ENCODE measurements at places on chromosomes 3 and 15.

GRCh38 chr15:95911570-95912279 is 418.8 kb upstream of the NR2F2 start:
- DNase-seq: no peak

DNA sequence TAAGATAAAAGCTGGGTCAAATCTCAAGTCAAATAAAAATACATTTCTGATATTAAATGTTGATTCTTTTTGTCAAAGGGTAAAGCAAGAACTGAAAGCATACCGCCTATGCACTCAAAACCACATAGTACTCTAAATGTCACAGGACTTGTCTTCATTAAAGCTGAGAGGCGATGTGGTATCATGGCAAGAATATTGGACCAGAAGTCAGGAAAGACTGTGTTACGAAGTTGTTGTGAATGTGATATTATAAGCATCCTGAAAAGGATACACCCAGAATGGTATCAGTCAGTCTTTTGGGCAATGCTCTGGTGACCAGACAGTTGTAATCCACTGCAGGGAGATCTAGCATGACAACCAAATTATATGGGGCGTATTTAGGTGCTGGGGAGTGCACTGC is 33.8 kb downstream of the TIGIT start:
- DNase-seq: no peak

GRCh38 chr15:31264559-31265089 is 62.0 kb upstream of the KLF13 start:
- DNase-seq: peak; percentile 32

DNA sequence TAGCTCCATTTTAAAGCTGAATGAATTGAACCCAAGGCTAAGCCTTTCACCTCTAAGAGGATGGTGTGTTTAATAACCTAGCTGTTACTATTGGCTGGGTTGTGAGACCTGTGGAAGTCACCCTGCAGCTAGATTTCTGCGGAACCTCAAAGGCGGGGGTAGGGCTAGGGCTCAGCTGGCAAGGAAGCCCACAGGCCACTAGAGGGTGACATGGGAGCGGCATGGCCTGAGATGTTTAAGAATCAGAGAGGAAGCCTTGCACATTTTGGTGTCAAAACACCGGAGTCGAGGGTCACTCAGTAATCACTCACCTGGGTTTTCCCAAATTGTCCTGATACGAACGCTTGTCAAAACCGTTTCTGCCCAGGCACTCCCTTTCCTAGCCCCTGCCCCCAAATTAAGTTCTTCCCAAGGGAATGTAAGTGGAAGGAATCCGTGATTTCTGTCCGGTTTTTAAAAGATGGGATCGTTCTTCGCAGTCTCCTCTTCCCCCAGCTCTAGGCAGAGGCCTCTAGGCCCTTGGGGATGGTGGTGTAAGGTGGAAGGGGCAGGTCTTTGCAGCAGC is 3.8 kb upstream of the ACAD9 start:
- no peak for DNase-seq

DNA sequence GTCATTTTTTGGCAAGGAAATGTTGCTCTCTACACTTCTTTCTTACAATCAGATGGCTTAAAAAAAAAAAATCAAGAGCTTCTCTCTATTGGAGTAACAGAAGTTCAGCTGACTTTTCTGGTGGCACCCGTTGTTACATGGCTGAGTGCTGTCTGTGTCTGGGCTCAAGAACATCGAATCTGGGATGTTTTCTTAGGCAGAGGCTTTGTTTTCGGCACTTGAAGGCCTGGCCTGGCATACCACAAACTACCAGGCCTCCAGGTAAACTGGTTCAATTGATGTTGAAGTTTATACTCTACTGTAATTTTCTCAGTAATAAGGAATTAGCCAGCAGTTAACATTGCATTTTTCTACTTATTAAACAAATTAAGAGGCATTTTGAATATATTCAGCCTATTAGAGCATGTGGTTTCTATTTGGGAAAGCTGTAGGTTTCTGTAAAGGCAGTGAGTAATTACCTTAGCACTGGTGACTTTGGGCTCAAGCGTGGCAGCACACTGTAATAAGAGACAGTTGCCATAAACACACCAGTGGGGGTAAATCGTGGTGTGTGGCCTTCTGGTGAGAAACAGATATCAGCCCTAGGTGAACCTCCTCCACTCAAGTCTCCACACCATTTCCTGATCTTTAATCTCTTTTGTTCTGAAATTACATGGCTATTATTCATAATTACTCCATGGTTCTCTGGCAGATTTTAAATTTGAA is 544.7 kb downstream of the MECOM start:
- DNase-seq: no peak

DNA sequence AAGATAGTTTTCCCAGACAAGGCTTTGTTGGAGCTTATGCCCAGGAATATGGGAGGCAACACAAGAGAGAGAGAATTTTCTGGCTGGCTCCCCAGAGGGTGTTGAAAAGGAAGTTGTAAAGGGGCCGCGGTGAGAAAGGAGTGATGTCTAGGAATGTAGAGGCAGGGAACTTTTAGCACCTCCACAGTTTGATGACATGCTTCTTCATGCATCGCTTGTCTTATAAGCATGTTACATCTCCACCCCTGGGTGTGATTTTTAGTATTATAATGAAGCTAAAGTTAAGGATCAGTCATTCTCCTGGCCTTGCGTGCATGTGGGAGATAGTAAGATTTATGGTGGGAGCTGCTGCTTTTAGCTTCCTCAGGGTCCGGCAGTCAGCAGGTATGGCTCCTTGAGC is 32.8 kb upstream of the TF start:
- DNase-seq: no peak

GRCh38 chr3:147030274-147030673 is 376.1 kb downstream of the ZIC4 start:
- DNase-seq: no peak

DNA sequence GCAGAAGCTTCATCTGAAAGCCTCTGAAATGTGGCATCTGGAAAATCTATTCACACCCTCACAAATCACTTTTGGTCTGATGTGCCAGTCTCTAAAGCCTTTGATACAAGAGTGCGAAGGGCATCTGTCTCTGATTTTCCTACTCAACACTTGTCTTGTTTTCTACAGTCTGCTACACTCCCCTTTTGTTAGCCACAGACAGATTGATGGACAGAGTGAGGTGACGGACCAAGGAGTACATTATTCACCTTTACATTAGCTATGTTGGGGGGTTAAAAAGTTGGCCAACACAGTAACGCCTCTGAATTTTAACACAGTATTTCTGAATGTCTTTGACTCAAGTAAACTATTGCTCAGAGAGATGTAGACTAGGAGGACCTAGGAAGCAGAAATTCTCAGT is 63.1 kb downstream of the TNIK start:
- no peak for DNase-seq

DNA sequence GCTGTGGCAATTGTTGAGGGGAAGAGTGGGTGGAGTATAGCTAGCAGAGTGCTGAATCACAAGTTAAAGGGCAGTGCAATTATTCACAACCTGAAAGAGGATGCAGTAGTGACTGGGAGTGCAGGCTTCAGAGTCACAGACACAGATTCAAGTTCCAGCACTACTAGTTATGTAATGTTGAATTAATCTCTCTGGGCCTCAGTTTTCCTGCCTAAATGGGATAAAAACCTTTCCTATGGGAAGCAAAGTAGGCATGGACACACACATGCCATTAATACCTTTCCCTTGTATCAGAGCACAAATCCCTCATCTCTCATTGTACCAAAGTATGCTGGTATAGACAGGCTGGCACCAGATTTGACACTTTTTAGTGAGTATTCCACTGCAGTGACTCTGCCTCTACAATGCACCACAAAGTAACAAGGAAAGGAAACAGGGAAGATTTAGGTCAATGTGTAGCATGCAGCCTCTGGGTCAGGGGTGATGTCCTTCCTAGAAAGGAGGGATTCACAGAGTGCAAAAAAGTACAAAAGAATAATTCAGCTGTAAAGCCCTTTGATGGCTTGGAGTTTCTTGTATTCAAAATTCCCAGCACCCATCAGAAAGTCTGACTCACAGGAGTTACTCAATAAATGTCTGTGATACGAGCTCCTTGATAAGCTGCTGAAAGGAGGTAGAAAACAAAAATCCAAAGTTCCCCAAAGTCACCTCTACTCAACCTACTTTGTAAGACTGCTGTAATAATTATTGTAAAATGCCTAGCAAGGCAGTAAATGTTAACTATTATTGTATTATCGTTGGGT is 507.5 kb upstream of the TGFBR2 start:
- no peak for DNase-seq

DNA sequence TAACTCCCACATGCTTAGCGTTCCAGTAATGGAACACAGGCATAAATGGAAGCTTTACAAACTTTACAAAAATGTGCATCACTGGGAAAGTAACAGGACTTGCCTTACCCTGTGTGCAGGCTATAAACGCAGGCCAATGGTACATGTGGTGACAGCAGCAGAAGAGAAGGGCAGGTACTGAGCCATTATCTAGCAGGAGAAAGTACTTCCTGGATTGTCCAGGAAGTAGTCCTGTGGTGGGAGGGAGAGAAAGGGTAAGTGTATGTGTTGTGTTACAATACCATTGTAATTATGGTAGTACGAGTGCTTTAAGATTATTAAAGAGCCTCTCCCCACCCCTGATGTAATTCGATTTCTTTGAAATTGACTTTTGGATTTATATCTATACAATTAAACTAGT is 5.3 kb downstream of the ATP1B3 start:
- DNase-seq: peak; percentile 12

- no peak for DNase-seq
Observed at GRCh38 chr3:39209329-39209970, 17.1 kb upstream of the XIRP1 start.

- no peak for DNase-seq
Observed at GRCh38 chr3:30629746-30630145, 23.3 kb downstream of the TGFBR2 start.

DNA sequence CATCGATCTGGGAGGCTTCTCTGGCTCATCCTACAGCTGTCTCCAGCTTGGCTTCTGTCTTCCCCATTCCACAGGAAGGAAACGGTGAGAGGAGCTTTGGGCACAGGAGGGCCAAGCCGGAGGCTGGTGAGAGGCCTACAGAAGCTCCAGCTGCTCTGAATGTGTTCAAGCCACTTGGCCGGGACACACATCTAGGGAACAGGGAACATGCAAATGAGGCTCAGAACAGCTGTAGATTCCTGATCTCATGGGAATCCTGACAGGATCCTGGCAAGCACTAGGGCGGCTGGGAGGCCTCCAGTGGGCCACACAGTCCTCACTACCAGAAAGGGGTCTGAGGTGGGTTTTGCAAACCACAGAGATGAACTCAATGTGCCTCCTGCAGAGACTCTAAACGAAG is 13.7 kb downstream of the SEMA5B start:
- DNase-seq: no peak

- DNase-seq: no peak
Observed at GRCh38 chr15:70525551-70525950, 237.8 kb downstream of the UACA start.

DNA sequence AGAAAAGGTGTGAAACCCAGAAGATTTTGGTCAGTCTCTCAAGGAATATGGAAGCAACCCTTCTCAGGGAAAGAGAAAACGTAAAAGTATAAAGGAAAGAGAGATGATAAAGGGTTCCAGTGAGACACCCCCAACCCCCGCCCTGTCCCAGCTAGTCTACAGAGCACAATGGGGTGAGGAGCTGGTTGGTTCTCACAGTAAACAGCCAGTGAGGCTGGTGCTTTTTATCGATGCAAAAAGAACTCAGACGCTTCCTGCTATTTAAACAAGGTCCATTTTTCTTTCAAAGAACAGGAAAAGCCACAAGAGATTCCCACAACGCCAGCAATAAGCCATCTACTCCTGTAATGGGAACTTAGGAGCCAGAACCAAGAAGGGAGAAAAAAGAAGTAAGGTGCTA is 65.9 kb downstream of the CHAC1 start:
- no peak for DNase-seq

DNA sequence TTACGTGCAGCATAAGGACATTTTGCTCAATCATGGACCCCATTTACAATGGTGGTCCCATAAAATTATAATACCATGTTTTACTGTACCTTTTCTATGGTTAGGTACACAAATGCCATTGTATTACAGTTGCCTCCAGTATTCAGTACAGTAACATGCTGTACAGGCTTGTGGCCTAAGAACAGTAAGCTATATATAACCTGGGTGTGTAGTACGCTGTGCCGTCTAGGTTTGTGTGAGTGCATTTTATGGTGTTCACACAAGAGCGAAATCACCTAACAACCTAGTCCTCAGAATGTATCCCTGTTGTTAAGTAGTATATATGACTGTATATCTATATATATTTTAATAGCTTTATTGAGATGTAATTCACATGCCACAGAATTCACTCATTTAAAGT is 12.5 kb downstream of the ASB7 start:
- DNase-seq: no peak

- no peak for DNase-seq
Observed at GRCh38 chr15:69895202-69895601, 202.5 kb downstream of the TLE3 start.

DNA sequence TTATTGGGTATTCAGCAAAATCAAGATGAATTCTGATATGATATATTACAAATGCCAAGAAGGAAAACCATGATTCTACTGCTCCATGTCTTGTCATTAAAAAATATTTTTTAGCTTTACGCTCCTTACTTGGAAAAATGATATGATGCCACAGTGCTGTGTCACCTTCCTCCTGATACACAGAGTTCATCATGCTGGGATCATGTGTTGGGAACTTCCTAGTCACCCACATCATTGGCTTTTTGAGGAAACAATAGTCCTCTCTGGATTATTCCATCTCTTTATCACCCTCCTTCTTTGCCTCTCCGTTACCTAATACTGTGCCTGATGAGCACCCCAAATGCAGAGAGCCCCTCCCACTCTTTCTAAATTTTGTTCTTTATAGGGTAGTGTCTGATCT is 94.3 kb upstream of the PFN2 start:
- DNase-seq: no peak

DNA sequence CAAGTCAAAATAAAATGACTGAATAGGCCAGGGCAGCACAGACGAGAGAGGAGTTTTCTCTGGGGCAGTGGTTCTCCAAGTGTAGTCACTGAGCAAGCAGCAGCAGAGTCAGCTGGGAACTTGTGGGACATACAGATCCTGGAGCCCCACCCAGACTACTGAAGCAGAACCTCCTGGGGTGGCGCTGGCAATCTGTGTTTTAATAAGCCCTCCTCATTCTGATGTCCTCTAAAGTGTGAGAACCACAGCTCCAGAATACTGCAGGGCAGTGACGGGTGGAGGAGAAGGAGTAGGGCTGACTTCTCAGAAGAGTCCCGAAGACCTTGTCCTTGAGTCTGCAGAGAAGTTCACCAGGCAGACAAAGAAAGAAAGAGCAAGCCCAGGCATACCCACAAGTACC is 251.3 kb upstream of the HES1 start:
- DNase-seq: no peak

DNA sequence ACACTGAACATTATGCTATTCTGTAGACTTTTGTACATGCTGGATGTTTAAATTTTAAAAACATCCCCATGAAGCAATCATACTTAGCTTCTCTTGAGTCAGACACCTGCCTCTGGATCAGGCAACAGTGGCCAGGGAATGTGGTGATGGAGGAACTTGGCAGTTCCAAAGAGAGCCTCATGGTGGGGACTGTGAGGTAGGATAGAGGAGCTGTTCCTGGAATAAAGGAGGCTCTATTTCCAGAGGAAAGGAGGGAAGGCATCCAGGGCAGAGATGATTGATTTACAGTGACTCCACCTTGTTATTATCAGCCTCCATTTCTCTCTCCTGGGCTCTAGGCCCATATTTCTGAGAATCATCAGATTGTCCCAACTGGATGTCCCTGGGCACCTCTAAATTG is 35.0 kb upstream of the ABHD17C start:
- DNase-seq: no peak

Measured in DMS53 (cell line).